ENCODE measurements at places on chromosomes 7 and 10.

GRCh38 chr7:116511552-116512519 is 12.3 kb downstream of the CAV2 start:
- no peak for DNase-seq

- no peak for DNase-seq
Measured at GRCh38 chr10:124267911-124268549, 150.7 kb downstream of the OAT start.

DNA sequence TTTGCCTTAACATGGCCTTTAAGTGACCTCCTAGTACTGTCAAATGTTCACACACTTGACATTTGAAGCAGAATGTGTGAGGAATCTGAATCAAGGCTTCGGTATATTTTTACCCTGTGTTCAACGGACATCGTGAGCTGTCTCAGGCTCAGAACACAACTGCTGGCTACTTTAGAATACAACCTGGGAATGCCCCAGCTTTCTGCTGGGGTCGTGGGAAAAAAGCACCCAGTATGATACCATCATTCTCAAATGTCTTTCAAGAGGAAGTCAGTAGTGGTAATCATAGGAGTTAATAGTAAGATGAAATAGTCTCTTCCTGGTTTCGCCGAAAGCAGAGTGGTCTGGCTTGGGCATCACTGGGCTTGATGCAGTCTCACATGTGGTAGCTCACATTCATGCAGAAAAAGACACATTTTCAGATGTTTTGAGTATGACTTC is 67.2 kb downstream of the CREB5 start:
- no peak for DNase-seq

DNA sequence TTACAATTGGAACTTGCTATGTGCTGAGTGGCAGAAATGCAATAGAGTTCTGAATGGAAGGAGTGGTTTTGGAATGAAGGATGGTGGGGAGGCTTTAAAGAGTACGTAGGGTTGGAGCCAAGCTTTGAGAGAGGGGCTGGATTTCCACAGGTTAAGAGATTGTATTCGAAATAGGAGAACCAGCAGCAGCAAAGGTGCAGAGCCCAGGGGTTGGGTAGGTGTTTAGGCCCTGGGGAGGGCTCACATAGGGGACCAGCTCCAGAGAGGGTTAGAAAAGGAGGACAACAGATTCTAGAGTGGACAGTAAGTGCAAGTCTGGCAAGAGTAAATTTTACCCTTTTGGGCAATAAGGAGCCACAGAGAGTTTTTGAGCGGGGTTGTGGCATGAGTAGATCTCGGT is 297.2 kb downstream of the RPS24 start:
- DNase-seq: no peak

GRCh38 chr10:127364034-127364433 is 167.6 kb upstream of the INSYN2A start:
- DNase-seq: no peak

- no peak for DNase-seq
Measured at GRCh38 chr7:116754186-116754585, 82.2 kb downstream of the MET start.

DNA sequence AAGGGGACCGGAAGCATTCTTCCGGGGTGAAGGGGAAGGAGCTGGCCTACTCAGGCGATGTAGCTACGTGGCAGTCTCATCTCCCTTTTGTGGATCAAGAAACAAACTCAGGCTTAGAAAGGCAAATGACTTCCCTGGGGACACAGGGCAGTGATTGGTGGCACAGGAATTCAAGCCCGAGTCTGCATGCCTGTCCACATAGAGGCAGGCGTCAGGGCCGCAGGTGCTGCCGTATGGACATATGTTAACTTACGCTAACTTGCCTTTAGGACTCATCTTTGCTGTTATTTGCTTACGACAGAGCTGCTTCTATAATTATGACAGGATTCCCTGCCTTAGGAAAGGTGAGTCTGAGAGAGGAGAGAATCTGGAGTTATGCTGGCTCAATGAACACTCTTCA is 42.3 kb upstream of the KLF6 start:
- DNase-seq: no peak

DNA sequence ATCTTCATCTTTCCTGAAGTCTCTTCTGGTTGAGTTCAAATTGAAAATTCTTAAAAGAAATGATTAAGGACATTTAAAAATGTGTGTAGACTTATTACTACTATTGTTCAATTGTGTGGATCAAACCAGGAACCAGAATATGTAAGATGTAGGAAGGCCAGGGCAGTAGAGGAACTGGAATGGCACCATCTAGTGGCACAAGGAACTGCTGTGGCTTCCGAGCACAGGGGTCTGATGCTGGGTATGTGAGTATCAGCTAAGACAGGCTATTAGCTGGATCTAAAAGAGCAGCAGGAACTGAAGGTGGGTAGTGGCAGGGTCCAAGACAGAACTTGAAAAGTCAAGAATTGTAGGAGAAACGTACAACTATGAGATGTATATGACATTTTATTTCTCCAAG is 247.3 kb downstream of the SEMA3A start:
- no peak for DNase-seq

GRCh38 chr10:76697923-76698322 is 939.7 kb downstream of the KCNMA1 start:
- no peak for DNase-seq

- no peak for DNase-seq
Measured at GRCh38 chr7:95317546-95317945, 6.8 kb downstream of the PON1 start.
